ENCODE measurements at places on chromosomes 6 and 20. TPM values are rescaled to one million over a fixed set of nuclear protein-coding genes. Genes with fewer than 3 reads are reported as not detected.

The ENPP1 gene
- 62.9 TPM for total RNA-seq

The PGC gene
- not detected for total RNA-seq

The CEP43 gene
- total RNA-seq, result 39.9 TPM

The FAM217A gene
- not detected for total RNA-seq

The SLC35D3 gene
- total RNA-seq, result not detected

DNA sequence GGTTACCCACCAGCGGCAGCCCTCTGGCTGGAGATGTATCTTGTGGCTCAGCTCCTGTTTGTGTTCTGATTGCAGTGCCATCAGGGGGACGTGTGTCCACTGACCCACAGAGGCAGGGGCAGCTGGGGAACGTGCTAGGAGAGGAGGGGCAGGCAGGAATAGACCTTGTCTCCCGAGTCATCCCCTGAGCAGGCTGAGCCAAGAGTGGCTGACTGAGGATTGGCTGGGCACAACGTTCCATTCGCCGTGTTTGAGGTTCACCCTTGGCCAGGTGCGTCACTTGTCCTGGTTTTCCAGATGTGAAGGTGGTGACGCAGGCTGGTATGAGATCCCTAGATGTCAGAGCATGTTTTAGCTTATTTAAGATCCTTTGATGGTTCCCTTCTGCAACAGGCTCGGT, 57.7 kb downstream of the ADNP start:
- H3K36me3 ChIP-seq, result no peaks in the 10 kb centered on the region
- no peak for DNase-seq
- no peak overlapping the region for H3K4me3 ChIP-seq
- H3K4me1 ChIP-seq, result no peaks in the 10 kb centered on the region
- H3K27me3 ChIP-seq, result no peaks in the 10 kb centered on the region
- H3K27ac ChIP-seq, result no peak overlapping the region

DNA sequence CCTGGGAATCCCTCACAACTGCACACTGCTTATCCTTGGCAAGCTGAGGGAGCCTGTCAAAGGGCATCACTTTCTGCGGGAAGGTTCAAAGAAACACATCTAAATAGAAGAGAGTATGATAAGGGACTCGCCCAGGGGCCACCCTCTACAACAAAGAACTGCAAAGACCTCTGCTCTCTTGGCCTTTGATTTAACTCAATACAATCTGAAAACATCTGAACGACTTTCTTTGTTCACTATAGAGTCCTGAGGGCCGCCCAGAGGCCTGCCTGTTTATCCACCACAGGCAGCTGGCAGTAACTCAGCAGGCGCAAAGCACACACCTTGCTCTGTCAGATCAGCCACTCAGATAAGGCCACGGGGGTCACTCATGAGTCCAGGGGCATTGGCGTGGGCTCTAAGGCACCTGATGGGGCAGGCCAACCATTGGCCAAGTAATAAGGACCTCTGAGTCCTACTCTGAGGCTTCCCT, 139.3 kb downstream of the UNC5CL start:
- H3K4me1 ChIP-seq, result no peaks in the 10 kb centered on the region
- H3K27ac ChIP-seq, result no peak overlapping the region
- peak; percentile 17 for DNase-seq

GRCh38 chr6:42393339-42393738, 58.4 kb downstream of the TRERF1 start:
- H3K4me3 ChIP-seq, result no peak overlapping the region
- H3K27ac ChIP-seq, result no peak overlapping the region
- no peak for DNase-seq
- peaks cover 6% of the 10 kb centered on the region for H3K4me1 ChIP-seq
- no peaks in the 10 kb centered on the region for H3K36me3 ChIP-seq
- no peaks in the 10 kb centered on the region for H3K27me3 ChIP-seq

DNA sequence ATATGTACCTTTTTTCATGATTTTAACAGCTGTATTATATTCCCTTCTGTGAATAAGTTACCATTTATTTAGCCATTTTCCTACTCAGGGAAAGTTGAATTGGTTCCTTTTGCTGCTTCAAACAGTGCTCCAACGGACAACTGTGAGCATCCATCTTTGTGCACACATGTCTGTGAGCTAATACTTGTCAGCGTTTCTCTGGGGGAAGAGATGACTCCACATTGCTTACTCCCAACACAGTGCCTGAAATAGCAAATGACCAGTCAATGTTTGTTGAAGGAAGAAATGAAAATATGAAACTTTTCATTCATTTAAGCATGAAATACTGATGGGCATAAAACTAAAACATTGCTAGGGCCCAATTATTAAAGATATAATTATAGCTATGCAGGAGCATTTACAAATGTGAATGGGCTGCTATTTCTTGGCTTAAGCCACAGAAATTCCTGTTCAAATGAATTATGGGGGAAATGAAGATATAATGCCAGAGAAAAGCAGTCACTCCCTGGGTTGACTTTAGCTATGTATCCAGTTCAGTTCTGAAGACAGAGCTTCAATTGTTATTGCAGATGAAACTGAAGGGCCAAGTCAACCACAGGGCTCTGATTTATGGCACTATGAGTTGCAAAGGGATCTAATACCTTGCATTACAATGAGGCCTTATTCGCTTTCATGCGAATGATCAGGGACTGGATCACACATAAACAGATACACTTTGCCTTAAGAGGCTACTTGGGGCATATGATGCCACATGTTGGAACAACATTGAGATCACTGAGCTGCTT, 47.4 kb upstream of the FOXC1 start:
- no peak overlapping the region for H3K4me3 ChIP-seq
- H3K27me3 ChIP-seq, result no peaks in the 10 kb centered on the region
- no peaks in the 10 kb centered on the region for H3K36me3 ChIP-seq
- no peak overlapping the region for H3K27ac ChIP-seq
- DNase-seq, result no peak
- no peaks in the 10 kb centered on the region for H3K4me1 ChIP-seq

- H3K27me3 ChIP-seq, result no peaks in the 10 kb centered on the region
- H3K4me3 ChIP-seq, result no peak overlapping the region
- no peak overlapping the region for H3K27ac ChIP-seq
- no peak for DNase-seq
Observed at GRCh38 chr20:21133404-21133803, 7.5 kb downstream of the KIZ start.

DNA sequence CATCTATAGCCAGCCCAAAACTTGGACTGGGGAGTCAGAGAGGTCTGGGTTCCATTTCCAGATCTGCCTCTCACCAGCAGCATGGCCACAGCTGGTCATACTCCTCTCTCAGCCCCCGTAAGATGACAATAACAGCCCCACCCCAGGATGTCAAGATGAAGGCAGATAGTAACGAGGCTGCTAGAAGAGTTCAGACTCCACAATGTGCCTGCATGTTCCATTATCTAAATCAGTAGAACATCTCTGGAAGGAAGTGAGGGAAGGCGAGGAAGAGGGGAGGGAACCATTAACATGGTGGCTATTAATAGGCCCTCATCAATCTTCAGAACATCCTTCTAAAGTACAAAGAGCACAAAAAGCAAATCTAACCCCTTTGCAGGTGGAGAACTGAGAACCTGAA, 98.0 kb upstream of the KCNG1 start:
- no peaks in the 10 kb centered on the region for H3K4me1 ChIP-seq
- no peak overlapping the region for H3K4me3 ChIP-seq
- H3K27me3 ChIP-seq, result no peaks in the 10 kb centered on the region
- no peak overlapping the region for H3K27ac ChIP-seq
- H3K36me3 ChIP-seq, result no peaks in the 10 kb centered on the region
